Ascending aorta (tissue), 2 donors: ENCODE measurements at places on chromosomes 4 and X. TPM values are rescaled to one million over a fixed set of nuclear protein-coding genes. Genes with fewer than 3 reads are reported as not detected.

DNA sequence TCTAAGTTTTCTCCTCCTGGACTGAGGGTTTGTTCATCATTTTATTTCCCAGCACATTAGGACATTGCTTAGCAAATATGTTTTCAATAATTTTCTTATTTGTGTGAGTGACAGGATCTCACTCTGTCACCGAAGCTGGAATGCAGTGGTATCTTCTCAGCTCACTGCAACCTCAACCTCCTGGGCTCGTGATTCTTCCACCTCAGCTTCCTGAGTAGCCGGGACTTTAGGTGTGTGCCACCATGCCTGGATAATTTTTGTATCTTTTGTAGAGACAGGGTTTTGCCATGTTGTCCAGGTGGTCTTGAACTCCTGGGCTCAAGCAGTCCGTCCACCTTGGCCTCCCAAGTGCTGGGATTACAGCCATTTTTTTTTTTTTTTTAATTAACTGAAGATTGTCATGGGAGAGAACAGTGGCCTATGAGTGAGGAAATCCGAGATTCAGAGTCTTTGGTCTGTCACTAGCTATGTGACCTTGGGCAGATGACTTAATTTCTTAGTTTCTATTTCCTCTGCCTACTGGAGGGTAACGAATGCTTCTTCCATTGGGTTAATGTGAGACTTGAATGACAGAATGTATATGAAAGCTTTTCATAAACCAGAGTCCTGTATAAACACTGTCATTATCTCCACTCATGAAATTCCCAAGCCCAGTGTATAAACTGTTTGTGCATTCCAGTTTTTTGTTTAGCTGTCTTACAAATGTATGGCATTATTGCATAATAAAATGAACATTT, 23.9 kb downstream of the MOB1B start:
- H3K4me3 ChIP-seq = no peak overlapping the region
- no peak overlapping the region for H3K27ac ChIP-seq
- H3K27me3 ChIP-seq = no peaks in the 10 kb centered on the region
- no peak for DNase-seq

- no peaks in the 10 kb centered on the region for H3K4me1 ChIP-seq
Observed at GRCh38 chrX:14344172-14344940, 185.0 kb upstream of the GLRA2 start.

DNA sequence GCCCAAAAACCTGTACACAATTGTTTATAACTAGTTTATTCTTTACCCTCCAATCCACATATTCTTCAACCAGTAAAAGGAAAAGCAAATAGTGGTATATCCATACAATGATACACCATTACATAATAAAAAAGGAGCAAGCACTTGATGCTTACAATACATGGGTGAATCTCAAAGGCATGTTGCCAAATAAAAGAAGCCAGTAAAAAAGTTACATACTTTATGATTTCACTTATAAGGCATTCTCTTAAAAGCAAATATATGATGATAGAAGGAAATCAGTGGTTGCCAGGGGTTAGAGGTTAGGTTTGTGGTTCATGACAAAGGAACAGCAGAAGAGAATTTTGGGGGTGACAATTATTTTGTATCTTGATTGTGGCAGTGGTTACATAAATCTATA, 896.1 kb upstream of the LCORL start:
- H3K27me3 ChIP-seq = no peaks in the 10 kb centered on the region
- no peak overlapping the region for H3K4me3 ChIP-seq
- no peaks in the 10 kb centered on the region for H3K4me1 ChIP-seq
- H3K36me3 ChIP-seq = no peaks in the 10 kb centered on the region

- no peaks in the 10 kb centered on the region for H3K4me1 ChIP-seq
- DNase-seq = no peak
- H3K27ac ChIP-seq = no peak overlapping the region
- H3K4me3 ChIP-seq = no peak overlapping the region
- H3K36me3 ChIP-seq = no peaks in the 10 kb centered on the region
Observed at GRCh38 chrX:119677654-119677981, 15.3 kb downstream of the SEPTIN6 start.

DNA sequence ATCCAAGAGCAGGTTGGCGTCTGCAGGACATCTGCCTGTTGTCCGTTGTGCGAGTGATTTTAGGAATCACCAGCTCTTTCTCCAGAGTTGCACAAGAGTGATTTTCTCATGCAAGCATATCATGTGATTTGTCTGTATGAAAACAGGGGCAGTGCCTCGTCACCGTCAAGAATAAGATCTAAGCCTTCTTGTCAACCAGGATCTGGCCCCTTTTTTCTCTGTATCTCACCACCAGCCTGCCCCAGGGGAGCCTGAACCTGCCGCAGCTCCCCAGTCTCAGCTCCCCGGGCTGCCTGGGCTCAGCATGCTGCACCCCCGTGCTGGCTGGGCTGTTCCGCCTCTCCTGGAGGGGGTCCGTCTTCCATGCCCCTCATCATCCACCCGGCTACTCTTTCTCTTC, 90.5 kb downstream of the STOX2 start:
- H3K27me3 ChIP-seq = no peaks in the 10 kb centered on the region
- H3K4me3 ChIP-seq = no peak overlapping the region
- H3K27ac ChIP-seq = no peak overlapping the region
- no peaks in the 10 kb centered on the region for H3K4me1 ChIP-seq

GRCh38 chr4:140689623-140690022, 66.6 kb downstream of the TBC1D9 start:
- no peak for DNase-seq
- no peak overlapping the region for H3K4me3 ChIP-seq
- H3K36me3 ChIP-seq = no peaks in the 10 kb centered on the region
- H3K4me1 ChIP-seq = no peaks in the 10 kb centered on the region
- H3K27ac ChIP-seq = no peak overlapping the region

DNA sequence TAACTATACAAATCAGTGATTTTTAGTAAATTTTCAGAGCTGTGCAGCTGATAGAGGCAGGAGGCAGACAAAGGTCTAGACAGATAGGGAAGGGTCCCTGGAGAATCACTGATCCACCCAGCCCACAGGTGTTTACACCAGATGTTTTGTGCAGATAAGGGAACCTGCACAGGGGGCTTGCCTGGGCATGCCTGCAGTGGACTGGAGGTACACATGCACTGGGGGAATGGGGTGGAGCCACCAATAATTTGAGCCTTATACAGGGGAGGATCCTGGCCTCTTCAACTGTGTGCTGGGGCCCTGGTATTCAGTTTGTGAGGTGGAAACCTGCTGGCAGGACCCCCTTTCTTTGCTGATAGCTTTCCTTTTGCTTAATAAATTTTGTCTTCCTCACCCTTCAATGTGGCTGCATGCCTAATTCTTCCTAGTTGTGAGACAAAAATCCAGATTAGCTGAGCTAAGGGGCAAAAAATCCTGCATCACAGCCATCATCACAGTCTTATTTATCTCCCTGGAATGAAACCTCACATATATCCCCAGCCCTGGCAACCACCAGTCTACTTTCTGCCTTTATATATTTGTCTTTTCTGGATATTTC, 102.8 kb downstream of the KDM6A start:
- no peaks in the 10 kb centered on the region for H3K4me1 ChIP-seq
- no peak for DNase-seq
- H3K27me3 ChIP-seq = no peaks in the 10 kb centered on the region
- no peaks in the 10 kb centered on the region for H3K36me3 ChIP-seq
- no peak overlapping the region for H3K4me3 ChIP-seq

DNA sequence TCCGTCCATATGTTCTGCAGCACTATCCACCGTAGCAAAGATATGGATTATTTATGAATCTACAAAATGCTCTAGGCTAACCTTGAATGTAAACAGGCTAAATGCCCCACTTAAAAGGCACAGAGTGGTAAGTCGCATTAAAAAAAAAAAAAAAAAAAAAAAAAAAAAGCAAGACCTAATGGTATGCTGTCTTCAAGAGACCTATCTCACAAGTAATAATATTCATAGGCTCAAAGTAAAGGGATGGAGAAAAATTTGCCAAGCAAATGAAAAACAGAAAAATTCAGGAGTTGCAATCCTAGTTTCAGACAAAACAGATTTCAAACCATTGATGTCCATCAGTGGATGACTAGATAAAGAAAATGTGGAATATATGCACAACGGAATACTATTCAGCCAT, 139.4 kb downstream of the GLRA3 start:
- no peak for DNase-seq
- no peaks in the 10 kb centered on the region for H3K4me1 ChIP-seq
- H3K4me3 ChIP-seq = no peak overlapping the region
- no peaks in the 10 kb centered on the region for H3K27me3 ChIP-seq
- H3K27ac ChIP-seq = no peak overlapping the region
- no peaks in the 10 kb centered on the region for H3K36me3 ChIP-seq

Gene FAT4
- 16.8 TPM for total RNA-seq

Gene NXF3
- not detected for total RNA-seq

DNA sequence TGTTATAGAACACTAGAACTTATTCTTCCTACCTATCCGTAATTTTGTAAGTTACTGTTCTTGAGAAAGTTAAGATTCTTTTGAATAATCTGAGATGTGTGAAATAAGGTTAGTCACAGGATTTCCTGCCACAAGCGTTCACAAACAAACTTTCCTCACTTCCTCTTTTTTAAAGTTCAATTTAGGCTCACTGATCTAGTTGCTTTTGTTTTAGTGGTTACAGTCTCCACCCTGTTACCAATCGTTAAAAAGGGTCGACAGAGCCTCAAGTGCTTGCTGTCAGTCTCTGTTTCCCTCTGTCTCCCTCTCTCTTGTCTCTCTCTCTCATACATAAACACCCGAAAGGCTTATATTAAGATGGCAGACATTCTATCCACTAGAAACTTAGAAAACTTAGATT, 35.9 kb upstream of the STK26 start:
- no peak for DNase-seq
- no peaks in the 10 kb centered on the region for H3K27me3 ChIP-seq
- H3K27ac ChIP-seq = no peak overlapping the region
- H3K4me3 ChIP-seq = no peak overlapping the region
- no peaks in the 10 kb centered on the region for H3K36me3 ChIP-seq

DNA sequence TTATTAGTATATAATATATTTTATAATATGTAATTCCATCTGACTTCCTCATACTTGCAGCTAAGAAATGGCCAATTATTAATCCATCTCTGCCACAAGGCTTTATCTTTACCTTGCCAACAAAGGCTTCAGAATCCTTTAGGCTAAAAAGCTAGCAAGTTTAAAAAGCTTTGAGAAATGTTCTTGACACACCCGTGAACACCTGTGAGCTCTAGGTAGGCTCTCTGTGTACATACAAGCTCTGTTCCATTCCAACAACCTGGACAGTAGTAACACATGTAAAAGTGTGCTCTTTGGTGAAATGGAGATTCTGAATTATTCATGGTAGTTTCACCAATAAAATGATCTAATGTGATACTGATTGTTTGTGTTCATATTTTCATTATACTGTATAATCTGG, 49.7 kb upstream of the USP9X start:
- no peak overlapping the region for H3K4me3 ChIP-seq
- no peak for DNase-seq
- H3K4me1 ChIP-seq = no peaks in the 10 kb centered on the region
- H3K27me3 ChIP-seq = no peaks in the 10 kb centered on the region
- H3K27ac ChIP-seq = no peak overlapping the region

DNA sequence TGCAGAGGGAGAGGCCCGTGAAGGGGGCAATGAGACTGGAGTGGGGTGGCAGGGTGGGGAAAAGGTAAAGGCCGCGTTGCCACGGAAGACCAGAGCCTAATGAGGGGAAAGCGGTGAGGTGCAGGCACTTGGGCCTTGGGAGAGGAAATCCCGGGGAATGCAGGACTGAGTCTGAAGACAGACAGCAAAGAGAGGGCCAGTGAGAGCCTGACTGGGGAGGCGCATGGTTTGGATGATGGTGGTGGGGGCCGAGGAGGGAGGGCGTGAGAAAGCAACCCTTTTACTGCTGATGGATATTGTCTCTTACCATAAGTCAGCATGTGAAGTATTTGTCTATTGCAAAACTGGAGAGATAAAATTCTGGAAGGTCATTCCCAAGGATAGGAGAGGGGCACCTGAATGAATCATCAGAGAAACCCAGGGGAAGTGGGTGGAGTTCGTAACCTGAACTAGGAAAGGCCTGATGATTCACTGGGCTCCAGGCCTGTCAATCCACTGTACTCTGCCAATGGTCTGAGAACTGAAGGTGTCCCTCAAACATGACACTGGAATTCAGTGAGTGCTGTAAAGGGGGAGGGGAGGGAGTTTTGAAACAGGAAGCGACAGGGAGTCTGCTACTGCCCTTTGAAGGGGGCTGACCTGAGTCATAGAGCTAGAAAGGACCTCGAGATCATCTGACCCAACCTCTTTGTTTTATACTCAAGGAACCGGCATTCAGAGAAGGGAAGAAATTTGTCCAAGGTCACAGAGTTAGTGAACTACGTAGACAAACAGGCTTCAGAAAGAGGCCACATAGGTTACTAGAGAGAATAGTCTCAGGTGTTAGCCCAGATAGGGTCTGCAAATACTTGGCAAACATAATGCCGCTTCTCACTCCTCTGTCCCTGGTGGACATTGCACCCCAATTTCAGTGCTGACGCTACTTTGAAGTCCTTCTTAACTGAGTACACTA, 52.2 kb downstream of the NALF2 start:
- no peak overlapping the region for H3K27ac ChIP-seq
- no peak for DNase-seq
- H3K36me3 ChIP-seq = no peaks in the 10 kb centered on the region
- no peaks in the 10 kb centered on the region for H3K4me1 ChIP-seq
- no peak overlapping the region for H3K4me3 ChIP-seq
- no peaks in the 10 kb centered on the region for H3K27me3 ChIP-seq

- no peak overlapping the region for H3K27ac ChIP-seq
- no peak overlapping the region for H3K4me3 ChIP-seq
- H3K36me3 ChIP-seq = no peaks in the 10 kb centered on the region
- DNase-seq = no peak
- no peaks in the 10 kb centered on the region for H3K27me3 ChIP-seq
Observed at GRCh38 chrX:136130931-136131833, 16.2 kb upstream of the FHL1 start.

DNA sequence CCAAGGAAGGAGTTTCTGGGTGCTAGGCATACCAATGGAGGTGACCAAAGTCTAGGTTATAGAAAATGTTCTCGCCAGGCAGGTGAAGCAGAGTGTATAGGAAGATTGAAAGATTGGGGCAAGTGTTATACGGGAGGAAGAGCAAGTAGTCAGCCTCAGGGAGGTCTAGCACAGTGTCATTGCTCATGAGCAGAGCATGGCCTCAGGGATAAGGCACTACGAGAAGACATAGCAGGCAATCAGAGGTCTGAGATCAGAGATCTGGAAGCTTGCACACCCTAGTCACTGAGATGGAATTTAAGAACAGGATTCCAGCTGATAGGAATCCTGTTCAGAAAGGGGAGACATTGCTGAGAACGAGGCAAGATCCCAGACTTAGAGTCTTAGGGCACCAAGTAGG, 350.0 kb upstream of the CASK start:
- no peaks in the 10 kb centered on the region for H3K27me3 ChIP-seq
- no peak for DNase-seq
